ENCODE measurements at places on chromosomes 4 and X. TPM values are rescaled to one million over a fixed set of nuclear protein-coding genes. Genes with fewer than 3 reads are reported as not detected.

Gene GRID2
- 2.1 TPM for total RNA-seq

Gene LEF1
- total RNA-seq, result 0.98 TPM

Gene SSX4B
- total RNA-seq, result 0.71 TPM

Gene NPNT
- not detected for total RNA-seq

Gene BEX4
- total RNA-seq, result 82.5 TPM

Gene GASK1B
- 0.07 TPM for total RNA-seq

Gene ANXA10
- not detected for total RNA-seq

Gene CXorf51A
- total RNA-seq, result not detected

Gene TBC1D9
- 47.8 TPM for total RNA-seq

Gene MCF2
- 1.2 TPM for total RNA-seq

Gene ARSH
- total RNA-seq, result not detected

Gene MAGEA11
- not detected for total RNA-seq

Measured in glutamatergic neuron (in vitro differentiated cells).